Stimulated activated CD8-positive, alpha-beta memory T cell treated with anti-CD3 and anti-CD28 coated beads, Interleukin-4, amount 100 ng/mL, for 1 hour (primary cell): ENCODE measurements at places on chromosomes 13 and 19.

DNA sequence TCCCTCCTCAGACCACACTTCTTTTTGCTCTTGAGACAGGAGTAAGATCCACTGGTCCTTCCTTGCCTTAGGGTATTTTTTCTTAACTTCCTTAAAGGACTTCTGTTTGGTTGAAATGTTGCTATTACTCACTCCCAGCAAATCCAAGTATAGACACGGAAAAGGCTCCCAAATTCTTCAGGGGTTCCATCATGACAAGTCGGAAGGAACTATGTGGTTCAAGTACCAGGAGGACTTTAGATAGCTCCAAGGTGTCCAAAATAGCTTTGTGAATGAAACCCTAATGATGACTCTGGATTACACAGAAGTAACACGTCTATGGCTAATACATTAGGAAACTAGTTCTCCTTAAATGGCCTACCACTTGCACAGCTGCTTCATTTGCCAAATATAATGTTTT lies 238.7 kb downstream of the KCTD12 start:
- no peak for DNase-seq

GRCh38 chr13:50122455-50122854 lies 107.2 kb downstream of the KCNRG start:
- no peak for DNase-seq

DNA sequence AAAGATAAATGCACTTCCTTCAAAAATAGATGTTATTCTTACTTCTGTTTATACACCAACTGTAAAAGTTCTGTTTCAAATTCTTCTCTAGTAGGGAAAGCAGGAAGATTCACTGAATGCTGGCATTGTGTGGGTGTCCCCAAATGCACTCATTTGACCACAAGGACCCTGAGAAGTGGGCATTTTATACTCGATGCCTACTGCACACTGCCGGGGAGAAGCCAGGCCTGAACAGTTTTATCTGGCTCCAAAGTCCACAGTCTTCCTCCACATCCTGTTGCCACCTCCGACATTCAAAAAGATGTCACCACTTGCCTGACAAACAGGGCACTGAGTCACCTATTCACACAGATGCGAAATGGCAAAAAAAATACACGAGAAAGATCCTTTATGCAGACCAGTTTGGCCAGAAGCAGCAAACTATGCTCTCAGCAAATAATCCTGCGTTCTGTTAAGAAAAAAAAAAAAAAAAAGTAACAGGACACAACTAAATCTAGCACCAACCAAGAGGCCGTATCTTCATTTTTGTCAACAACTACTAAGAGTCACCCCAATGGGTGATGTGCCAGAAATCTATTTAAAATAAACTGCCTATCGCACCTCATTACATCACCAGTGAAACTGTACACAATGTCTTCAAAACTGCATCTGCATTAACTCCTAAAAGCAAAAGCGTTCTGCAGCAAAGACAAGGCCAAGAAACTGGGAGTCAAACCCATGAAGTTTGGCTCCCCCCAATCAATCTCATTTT lies 6.2 kb downstream of the ZC3H4 start:
- DNase-seq, result no peak

GRCh38 chr13:75505327-75505726 lies 23.4 kb upstream of the TBC1D4 start:
- no peak for DNase-seq

- DNase-seq, result no peak
These were observed 16.2 kb downstream of the UNC13A start for GRCh38 chr19:17671906-17672305.

DNA sequence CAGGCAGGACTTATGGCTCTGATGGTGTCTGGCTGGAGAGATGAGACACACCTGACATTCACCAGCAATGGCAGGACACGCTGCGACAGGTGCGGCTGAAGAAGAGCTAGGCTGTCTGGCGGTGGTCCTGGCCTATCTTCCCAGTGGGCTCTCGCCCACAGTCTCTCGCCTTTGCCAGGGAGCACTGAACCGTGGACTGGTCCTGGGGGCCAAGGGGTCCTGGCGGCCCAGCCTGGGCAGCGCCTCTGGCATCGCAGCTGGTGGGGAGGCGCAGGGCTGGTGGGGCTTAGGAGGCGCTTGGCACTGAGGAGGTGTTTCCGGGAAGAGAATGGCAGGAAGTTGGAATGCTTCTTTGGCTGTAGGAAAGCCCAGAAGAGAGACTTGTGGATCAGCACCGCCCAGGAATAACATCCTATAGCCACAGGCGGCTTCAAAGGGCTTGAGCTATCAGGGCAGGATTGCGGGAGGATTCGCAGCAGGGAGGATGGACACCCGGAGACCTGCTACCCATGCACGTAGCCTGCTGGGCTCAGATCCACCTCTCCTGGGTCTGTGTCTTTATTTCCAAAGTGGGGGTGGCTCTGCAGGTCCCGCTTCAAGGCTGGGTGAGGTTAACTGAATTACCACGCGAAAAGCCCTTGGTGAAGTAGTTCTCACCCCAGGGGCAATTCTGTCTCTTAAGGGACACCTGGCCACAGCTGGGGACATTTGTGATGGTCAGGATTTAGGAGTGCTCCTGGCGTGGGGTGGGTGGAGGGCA lies 14.6 kb downstream of the KDM4B start:
- DNase-seq, result no peak

DNA sequence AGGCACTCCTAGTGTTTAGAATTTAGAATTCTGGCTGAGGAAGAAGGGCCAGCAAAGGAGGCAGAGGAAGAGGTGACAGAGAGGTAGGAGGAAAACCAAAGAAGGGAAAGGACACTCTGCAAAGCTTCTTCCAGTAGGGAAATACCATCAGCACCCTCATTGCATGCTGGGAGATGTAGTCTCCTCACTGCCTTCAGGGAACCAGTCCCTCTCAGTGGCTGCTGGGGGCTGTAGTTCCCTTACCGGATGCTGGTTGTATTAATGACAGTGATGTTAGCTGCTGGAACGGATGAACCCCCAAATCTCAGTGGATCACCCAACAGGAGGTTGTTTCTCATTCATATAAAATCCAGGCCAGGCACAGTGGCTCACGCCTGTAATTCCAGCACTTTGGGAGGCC lies 10.1 kb downstream of the GRIN2D start:
- no peak for DNase-seq

DNA sequence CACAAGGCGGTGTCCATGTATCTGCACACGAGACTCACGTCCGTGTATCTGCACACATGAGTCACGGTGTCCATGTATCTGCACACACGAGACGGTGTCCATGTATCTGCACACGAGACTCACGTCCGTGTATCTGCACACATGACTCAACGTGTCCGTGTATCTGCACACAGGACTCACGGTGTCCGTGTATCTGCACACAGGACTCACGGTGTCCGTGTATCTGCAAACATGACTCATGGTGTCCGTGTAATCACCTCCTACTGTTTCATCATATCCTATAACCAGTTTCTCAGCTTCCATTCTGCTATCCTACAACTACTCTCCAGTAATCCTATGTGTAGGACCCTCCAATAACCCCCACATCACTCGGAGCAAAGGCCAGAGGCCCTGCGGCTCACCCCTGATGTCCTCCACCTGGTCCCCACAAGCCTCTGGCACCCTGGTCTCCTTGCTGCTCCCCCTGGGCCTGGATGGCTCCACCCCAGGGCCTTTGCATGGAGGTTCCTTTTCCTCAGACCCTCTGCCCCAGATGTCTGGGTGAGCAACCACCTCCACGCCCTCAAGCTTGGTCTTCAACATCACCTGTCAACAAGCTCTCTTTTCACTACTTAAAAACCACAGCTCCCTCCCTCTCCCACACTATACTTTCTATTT lies 2.5 kb upstream of the TMEM255B start:
- no peak for DNase-seq

- DNase-seq, result no peak
These were observed 20.4 kb downstream of the DHRS12 start for GRCh38 chr13:51783428-51784094.

GRCh38 chr19:34173193-34173956 lies 1.1 kb downstream of the LSM14A start:
- DNase-seq, result no peak

- no peak for DNase-seq
These were observed 27.7 kb upstream of the HIF3A start for GRCh38 chr19:46269101-46269500.

GRCh38 chr19:57167385-57167784 lies at the start of gene DUXA:
DUXA (minus strand) TSS chr19:57167485; CDS start chr19:57167443, 42 bp downstream.
- DNase-seq, result no peak

- DNase-seq, result no peak
These were observed 108.6 kb downstream of the HSPH1 start for GRCh38 chr13:31053091-31053490.

DNA sequence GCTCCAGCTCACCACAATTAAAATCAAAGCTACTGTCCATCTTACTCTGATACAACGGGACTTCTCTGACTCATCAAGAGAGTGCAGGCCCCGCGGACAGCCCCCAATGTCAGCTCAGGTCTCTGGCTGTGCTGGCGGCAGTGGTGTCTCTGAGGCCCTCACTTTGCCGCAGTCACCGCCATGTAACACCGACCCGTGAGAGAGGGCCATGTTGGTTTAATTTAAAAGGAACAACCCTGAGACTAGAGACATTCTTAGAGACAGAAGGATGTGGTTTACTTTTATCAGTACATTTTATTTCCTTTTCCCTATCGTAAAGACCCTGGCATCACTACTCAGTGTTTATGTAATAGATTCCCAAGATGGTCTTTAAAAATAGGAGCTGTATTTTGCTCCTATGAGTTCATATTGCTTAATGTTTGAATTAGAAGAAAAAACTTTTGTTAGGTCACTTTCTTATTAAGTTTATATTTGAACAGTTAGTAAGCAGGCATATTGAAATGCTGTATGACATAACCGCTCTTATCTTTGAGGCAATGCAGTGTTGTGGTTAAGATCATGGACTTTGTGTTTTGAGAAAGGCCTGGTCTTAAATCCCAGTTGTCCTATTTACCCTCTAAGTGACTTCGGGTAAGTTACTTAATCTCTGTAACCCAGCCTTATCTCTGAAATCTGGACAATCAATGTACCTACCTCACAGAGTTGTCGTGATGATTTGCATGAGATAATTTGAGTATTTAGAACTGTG lies 23.4 kb downstream of the DGKH start:
- DNase-seq, result no peak

- no peak for DNase-seq
These were observed 510.0 kb upstream of the KLF12 start for GRCh38 chr13:74644229-74644628.

DNA sequence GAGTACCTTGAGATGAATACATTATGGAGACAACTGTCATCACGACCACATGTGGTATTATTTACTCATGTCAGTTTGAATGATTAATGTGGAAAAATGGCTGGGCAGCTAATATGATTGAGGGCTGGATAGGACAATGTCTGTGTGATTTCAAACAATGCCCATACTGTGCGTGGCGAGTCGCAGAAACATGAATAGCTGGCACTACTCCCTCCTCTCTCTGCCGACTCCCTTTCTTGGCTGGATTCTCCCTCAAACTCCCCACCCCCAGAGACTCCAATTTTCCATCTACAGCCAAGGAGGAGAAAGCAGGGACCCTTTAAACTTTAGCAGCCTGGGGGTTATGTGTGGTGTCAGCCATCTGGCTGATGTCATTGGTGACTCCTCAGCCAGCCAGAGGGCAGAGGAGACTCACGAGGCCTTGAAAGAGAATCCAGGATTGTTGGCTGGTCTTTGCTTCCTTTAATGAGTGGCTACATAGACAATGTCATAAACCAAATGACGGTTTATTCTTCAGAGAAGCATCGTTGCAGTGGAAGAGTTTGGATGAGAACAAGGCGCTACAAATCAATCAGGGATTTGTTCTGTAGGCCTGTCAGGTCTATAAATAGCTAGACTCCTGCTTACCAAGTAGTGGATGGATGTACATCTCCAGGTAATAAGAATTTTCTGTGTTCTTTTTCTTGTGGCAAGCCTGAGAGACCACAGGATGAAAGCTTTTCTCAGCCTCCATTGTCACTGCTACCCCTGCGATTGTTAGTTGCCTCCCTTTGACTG lies 165.6 kb downstream of the DLEU7 start:
- no peak for DNase-seq

DNA sequence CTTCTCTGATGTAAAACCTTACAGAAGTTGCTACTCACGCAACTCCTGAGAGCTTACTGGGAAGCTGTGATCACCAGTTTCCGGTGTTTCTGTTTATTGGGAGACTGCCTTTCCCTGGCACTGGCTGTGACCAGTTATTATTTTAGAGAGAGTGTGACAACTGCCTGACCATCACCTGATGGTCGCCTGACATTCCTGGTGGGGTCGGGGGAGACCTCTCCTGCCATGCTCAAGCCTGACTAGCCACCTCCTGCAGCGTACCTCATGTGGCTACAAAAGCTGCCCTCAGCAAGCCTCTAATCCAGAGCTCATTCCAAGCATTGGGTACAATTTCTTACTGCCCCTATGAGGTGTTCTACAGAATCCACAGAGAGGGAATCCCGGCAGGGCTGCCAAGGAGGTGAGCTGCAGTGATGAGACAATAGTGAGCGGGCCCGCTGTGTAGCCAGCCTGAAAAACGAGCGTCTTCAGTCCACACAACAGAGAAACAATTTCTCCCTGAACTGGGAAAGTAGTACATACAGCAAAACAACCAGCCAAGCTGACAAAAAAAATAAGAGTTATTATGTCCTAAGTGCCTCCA lies 28.7 kb downstream of the GJA3 start:
- DNase-seq, result no peak

GRCh38 chr13:44432650-44433049 lies 59.0 kb downstream of the SERP2 start:
- no peak for DNase-seq

DNA sequence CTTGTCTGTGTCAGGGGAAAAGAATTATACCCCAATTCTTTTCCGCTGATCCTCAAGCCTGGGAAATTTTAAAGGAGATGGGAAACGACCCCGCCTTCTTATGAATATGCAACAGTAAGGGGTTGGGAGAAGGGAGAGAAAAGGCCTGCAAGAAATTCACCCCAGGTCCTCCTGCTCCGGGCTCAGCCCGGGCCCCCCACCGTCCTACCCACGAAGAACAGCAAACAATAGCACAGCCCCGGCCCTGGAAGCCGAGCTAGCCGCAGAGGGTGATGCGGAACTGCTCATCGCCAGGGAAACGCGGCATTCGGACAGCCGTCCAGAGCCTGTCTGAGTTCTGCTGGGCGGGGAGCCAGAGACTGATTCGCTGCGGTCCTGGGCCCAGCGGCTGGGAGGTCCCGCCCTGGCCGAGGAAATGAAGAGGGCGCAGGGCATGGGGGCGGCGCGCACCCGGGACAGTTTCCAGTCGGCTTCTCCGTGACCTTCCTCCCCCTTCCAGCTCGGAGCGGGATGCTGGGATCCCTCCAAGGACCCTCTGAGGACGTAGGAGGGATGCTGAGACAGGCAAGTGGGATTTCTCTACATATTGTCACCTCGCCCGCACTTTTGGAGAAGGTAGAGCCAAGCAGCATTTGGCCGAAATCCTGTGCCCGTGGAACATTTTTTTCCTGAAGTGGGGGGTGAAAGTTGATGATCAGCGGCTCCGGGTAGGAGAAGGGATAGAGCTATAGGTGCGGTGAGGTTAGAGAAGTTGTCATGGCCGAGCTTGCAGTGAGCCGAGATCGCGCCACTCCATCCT lies 82.3 kb upstream of the C1QTNF9B start:
- peak; percentile 5 for DNase-seq
